Epithelial cell of prostate (primary cell): ENCODE measurements at places on chromosomes 7 and 10.

GRCh38 chr10:44198096-44198779 is 186.7 kb downstream of the CXCL12 start:
- no peak for DNase-seq

GRCh38 chr7:89685287-89685686 is 469.0 kb upstream of the STEAP1 start:
- DNase-seq: no peak

DNA sequence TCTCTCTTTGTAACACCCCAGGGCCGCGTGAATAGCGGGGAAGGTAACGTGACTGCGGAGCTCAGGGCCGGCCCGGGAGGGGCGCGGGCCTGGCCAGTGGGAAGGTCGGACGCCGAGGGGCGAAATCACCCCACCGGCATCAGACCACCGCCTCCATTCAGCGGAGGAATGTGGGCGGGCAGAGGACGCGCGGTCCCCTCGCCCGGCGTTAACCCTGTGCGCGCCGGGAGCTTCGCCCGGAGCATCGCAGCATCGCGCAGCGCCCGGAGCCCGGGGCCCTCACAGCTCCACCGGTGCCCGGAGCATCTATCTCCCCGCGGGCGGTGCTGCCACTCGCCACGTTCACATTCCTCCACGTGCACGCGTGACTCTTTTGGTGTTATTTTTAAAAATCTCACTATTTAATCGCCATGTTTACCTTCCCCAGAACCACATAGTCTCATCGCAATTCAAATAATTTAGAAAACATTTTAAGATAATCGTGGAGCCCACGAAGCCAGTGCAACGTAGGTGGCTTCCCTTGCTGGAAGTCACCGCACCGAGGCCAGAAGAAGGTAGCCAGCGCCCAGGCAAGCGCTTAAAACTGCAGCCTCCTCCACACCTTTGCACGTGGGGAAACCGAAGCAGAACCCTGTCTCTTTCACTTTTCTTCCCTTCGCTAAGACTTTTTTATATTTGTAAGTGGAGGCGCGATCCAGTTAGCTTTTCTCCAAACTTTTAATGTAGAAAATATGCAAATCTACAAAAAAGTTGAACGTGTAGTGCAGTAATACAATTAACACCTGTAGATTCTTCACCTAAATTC is 21.8 kb downstream of the FGFBP3 start:
- no peak for DNase-seq

GRCh38 chr7:113715981-113716856 is 202.6 kb downstream of the PPP1R3A start:
- DNase-seq: no peak

DNA sequence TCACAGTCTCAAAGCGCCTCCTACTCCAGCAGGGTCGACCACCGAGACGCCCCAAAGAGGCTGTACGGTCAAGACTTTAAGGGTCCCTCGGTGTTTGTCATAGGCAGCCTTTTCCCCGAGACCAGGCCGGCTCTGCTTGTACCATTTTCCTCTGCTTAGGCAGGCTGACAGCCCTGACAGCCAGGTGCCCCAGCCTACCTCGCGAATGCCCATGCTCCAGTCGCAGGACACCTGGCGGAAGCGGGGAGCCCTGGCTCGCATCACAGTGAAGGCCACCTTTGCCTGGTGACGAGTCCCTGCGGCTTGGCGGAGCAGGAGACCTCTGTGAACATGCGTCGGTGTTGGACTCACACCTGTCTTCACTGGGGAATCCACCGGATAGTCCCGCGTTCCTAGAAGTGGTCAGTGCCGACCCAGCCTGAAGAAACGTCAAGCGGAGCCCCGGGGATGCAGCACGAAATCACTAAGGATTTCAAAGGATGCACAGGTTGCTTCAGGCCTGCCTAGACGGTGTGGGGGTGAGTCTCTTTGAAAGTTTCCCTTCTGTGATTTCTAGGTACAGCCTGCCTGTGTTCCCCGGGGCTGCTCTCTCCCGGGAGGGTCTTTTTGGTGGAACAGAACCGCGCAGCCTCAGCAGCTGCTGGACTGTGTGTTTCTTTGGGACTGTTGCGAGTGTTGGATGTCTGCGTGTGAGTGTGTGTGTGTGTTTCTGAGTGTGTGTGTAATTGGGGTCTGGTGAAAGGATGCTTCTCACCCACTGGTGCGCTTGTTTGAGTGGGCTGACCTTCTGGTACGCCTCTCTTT is 30.5 kb upstream of the ZNF273 start:
- DNase-seq: no peak

DNA sequence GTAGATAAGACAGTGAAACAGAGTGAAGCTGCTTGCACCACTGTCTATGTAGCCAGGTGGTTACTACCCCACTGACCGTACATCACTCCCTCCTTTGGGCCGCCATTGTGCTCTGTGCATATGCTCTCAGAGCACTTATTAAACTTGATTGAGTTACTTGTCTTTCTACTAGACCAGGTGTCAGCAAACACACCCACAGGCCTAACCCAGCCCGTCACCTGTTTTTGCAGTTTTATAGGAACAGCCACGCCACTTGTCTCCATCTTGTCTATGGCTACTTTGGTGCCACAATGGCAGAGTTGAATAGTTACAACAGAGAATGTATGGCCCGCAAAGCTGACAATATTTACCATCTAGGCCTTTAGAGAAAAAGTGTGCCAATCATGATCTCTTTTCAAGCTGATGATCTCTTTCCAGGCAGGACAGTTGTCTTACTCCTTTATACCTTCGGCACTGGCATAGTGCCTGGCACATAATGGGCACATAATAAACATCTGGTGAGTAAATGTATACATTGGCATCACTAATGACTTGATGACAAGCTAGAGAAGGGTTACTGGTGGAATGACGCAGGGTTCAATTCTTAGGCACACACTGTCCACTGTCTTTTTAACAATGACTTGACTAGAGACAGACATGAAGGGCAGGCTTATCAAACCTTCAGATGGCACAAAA is 36.7 kb downstream of the SORBS1 start:
- no peak for DNase-seq
